ENCODE measurements at places on chromosomes 5 and 9.
A peak's percentile ranks its signal among the peaks of the same experiment; 100 is the strongest.

DNA sequence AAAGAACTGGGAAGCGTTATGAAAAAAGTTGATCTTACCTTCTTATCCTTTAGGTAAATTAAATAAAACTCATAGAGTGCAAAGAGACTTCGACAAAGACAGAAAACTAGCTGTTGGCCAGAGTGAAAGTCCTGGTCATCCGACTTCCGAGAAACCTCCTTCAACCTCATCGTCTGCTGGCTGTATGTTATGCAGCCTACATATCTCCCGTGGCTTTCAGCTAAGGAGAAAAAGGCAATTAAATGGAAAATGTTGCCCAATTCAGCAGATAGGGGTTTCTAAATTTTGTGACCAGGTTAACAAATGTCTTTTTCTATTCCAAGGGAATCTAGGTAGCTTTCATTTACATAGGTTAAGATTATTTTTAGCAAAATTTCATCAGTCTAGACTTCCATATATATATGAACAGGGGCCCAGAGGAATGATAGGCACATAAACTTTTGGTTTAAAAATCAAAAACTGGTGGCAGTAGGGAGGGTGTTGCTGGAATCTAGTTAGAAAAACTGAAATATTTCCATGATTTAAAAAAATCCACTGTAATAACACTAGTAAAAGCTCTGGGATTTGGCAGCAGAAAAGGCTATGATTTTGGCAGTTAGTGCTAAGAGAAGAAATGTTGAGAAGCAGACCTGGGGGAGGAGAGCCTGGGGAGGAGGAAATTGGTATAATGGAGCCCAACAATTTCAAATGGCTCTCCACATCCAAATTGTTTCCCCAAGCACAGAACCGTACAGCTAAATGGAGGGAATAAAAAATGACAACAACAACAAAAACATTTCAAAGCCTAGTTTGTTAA lies 32.1 kb downstream of the RAI14 start:
- DNase-seq: peak; percentile 30

- no peak for DNase-seq
Observed at GRCh38 chr5:54150841-54151240, 159.5 kb downstream of the ARL15 start.

- no peak for DNase-seq
Observed at GRCh38 chr9:5800969-5801738, 31.8 kb downstream of the ERMP1 start.

DNA sequence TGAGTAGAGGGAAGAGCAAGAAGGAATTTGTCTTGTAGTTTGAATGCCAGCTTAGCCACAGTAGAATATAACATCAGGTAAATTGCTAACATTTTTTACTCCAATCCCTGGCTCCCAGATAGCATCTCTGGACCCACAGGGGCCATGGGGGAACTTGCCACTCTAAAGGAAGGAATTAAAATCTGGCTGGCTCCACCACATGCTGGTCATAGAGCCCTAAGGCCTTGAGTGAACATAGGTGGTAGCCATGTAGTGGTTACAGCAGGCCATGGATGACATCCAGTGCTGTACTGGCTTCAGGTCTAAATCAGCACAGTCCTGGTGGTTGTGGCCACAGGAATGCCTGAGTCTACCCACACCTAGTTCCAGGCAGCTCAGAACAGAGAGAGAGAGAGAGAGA lies 109.9 kb upstream of the RGMB start:
- DNase-seq: no peak

GRCh38 chr9:84000186-84000585 lies 19.6 kb downstream of the RMI1 start:
- peak; percentile 79 for DNase-seq

Measured in fibroblast of skin of back (primary cell).